ENCODE measurements at places on chromosomes 6 and 20. TPM values are rescaled to one million over a fixed set of nuclear protein-coding genes. Genes with fewer than 3 reads are reported as not detected.

OR12D3 gene
- not detected for total RNA-seq

GLP1R gene
- not detected for total RNA-seq

LIME1 gene
- 10.9 TPM for total RNA-seq

DEFB119 gene
- total RNA-seq, result not detected

HLA-DQB2 gene
- not detected for total RNA-seq

GNRH2 gene
- not detected for total RNA-seq

NOL7 gene
- total RNA-seq, result 86.7 TPM

SMIM8 gene
- 3.6 TPM for total RNA-seq

SLC35F1 gene
- total RNA-seq, result not detected

NR2E1 gene
- total RNA-seq, result not detected

RSPO4 gene
- total RNA-seq, result not detected
